ENCODE measurements at places on chromosomes 2 and 18. TPM values are rescaled to one million over a fixed set of nuclear protein-coding genes. Genes with fewer than 3 reads are reported as not detected.

GRCh38 chr18:63928331-63928730, 20.6 kb downstream of the SERPINB10 start:
- no peaks in the 10 kb centered on the region for H3K4me1 ChIP-seq
- no peak for DNase-seq
- H3K27me3 ChIP-seq: no peaks in the 10 kb centered on the region
- H3K27ac ChIP-seq: no peak overlapping the region
- no peak overlapping the region for H3K4me3 ChIP-seq

The SLC9A4 gene
- 0.04 TPM for total RNA-seq

The CCDC121 gene
- 3.3 TPM for total RNA-seq

DNA sequence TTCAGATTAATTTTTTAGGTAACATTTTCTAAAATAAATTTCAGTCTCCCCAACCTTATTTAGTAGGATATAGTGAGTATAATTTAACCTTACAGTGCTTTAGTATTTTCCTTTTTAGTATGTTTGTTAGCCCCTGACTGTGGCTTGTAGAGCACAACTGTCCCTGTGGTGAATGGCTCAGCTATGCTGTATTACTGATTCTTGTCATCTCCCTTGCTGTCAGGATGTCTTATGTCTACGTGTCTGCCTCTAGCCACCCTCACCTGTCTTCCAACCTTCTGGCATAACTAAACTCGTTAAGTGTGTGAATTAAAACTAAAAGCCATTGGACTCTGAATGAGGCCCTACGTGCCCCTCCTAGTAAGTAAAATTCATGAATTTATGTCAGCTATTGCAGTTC, 18.4 kb downstream of the MRPS9 start:
- H3K27ac ChIP-seq: peak overlapping the region; percentile 3
- H3K4me3 ChIP-seq: no peak overlapping the region
- DNase-seq: no peak
- H3K36me3 ChIP-seq: peaks cover 14% of the 10 kb centered on the region
- H3K4me1 ChIP-seq: peaks cover 6% of the 10 kb centered on the region

DNA sequence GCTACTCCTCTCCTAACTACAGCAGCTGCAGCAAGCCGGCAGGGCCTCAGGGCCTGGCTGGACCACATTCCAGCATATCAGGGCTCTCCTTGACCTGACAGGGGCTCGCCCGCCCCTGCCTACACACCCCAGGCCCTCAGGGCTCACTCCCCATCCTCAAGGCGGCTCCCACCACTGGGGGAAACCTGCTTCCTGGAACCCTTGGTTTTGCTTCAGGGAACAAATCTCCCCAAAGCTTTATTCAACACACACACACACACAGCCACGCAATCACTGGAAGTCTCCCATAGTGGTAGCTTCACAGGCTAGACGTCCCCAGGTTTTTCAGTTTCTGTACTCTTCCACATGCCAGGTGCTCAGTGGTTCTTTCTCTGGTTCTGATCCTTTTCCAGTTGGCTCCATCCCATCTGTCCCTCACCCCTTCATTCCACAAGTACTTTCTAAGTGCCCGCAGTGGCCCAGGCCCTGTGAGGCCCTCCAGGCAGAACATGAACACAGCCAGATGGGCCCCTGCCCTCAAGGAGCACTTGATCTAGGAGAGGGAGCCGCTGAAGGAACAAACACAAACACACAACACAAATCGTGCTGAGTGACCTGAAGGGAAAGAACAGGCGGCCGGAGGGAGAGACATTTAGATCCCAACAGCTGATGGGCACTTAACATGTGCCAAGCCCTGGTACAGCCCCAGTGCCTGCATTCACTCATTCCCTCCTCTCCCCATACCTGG, 51.1 kb downstream of the TNS1 start:
- no peaks in the 10 kb centered on the region for H3K4me1 ChIP-seq
- no peak overlapping the region for H3K4me3 ChIP-seq
- no peaks in the 10 kb centered on the region for H3K27me3 ChIP-seq
- H3K27ac ChIP-seq: no peak overlapping the region
- no peak for DNase-seq
- H3K36me3 ChIP-seq: no peaks in the 10 kb centered on the region

GRCh38 chr18:45652303-45653080, 37.2 kb downstream of the SLC14A2 start:
- H3K4me3 ChIP-seq: no peak overlapping the region
- DNase-seq: no peak
- no peak overlapping the region for H3K27ac ChIP-seq

GRCh38 chr2:159863526-159864160, 65.6 kb upstream of the CD302 start:
- H3K4me1 ChIP-seq: no peaks in the 10 kb centered on the region
- no peaks in the 10 kb centered on the region for H3K27me3 ChIP-seq
- no peak overlapping the region for H3K27ac ChIP-seq
- no peak for DNase-seq
- H3K36me3 ChIP-seq: no peaks in the 10 kb centered on the region

DNA sequence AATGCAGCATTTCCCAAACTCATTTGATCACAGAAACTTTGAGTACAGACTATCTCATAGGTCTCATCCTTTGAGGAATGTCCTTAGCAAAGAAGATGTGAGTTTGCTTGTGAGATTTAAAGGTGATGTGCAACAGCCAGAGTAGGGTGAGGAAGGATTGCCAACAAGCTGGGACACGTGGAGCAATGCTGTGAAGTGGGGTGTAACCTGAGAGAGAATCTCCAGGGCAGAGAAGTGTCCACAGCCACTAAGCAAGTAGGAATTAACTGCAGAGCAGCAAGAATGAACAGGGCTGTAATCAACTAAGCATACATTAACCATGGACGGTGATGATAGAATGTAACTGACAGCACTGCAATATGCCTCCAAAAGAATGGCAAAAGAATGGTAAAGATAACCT, 469.9 kb upstream of the NRP2 start:
- DNase-seq: no peak
- H3K36me3 ChIP-seq: no peaks in the 10 kb centered on the region
- no peak overlapping the region for H3K4me3 ChIP-seq
- H3K27me3 ChIP-seq: no peaks in the 10 kb centered on the region

The PMS1 gene
- 24.7 TPM for total RNA-seq

DNA sequence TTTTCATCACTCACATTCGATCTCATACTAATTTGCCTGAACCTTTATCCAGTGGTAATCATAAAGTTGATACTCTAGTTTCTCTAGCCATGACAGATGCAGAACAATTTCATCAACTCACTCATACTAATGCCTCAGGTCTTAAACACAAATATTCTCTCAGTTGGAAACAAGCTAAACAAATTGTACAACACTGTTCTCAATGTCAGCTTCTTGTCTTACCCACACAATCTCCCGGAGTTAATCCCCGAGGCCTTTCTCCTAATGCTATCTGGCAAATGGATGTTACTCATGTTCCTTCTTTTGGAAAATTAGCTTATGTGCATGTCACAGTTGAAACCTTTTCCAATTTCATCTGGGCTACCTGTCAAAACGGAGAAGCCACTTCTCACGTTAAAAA, 11.5 kb upstream of the CNOT11 start:
- no peaks in the 10 kb centered on the region for H3K36me3 ChIP-seq
- no peak for DNase-seq
- no peaks in the 10 kb centered on the region for H3K27me3 ChIP-seq
- H3K27ac ChIP-seq: no peak overlapping the region
- no peaks in the 10 kb centered on the region for H3K4me1 ChIP-seq

DNA sequence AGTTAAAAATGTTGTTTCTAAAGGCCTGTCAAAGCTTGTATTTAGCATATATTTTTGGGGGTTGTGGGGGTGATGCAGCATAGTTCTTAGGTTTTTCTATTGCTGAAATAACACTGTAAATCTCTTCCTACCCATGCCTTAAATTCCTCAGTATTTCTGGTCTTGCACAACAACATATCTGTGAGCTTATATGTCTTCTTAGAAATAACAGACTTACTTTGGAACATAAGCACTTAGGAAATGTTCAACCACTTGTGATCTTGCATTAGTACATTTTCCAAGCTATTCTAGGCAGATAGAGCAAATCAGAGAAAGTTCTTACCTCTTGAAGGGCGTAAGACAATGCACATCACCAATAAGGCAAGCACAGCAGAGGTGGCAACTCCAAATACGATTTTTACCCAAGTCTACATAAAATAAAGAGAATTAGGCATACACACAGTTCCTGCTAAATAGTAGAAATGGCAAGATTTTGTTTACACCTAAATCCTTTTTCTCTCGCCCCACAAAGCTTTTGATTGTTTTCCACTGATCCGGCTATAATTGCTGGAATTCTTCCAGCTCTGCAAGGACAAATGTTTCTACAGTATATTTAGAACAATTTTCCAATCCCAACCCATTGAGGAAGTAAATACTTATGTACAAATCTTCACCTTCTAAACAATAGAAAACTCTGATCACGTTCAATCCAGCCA, 512 bp downstream of the FAP start:
- H3K4me1 ChIP-seq: no peaks in the 10 kb centered on the region
- H3K27me3 ChIP-seq: no peaks in the 10 kb centered on the region
- no peak overlapping the region for H3K4me3 ChIP-seq
- H3K27ac ChIP-seq: no peak overlapping the region
- no peaks in the 10 kb centered on the region for H3K36me3 ChIP-seq

The IL1RL1 gene
- total RNA-seq: 0.44 TPM

The NRP2 gene
- total RNA-seq: 0.13 TPM

DNA sequence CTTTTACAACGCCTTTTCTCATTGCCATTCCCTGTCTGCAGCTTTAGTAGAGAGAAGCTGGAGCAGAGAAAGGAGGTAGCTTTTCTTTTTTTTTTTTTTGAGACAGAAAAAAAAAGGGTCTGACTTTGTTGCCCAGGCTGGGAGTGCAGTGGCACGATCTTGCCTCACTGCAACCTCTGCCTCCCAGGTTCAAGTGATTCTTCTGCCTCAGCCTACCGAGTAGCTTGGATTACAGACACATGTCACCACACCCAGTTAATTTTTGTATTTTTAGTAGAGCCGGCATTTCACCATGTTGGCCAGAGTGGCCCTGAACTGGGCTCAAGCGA, 25.0 kb upstream of the ACSL3 start:
- no peaks in the 10 kb centered on the region for H3K27me3 ChIP-seq
- no peak for DNase-seq
- H3K4me1 ChIP-seq: peaks cover under 1% of the 10 kb centered on the region

- no peaks in the 10 kb centered on the region for H3K36me3 ChIP-seq
- H3K27me3 ChIP-seq: no peaks in the 10 kb centered on the region
- H3K4me3 ChIP-seq: no peak overlapping the region
- H3K27ac ChIP-seq: no peak overlapping the region
- no peak for DNase-seq
Measured at GRCh38 chr2:163734401-163734800, 1.4 kb downstream of the FIGN start.

- no peak overlapping the region for H3K27ac ChIP-seq
- peak; percentile 41 for DNase-seq
- H3K4me1 ChIP-seq: no peaks in the 10 kb centered on the region
Measured at GRCh38 chr2:72770879-72771461, 54.9 kb downstream of the EXOC6B start.

The LRATD1 gene
- total RNA-seq: 7.3 TPM

GRCh38 chr2:64453770-64454385, at the start of gene LGALSL:
Gene LGALSL, plus strand, starts transcription at chr2:64454162. Its CDS starts 384 bp downstream, at chr2:64454546.
- no peaks in the 10 kb centered on the region for H3K36me3 ChIP-seq
- peaks cover 11% of the 10 kb centered on the region for H3K27me3 ChIP-seq
- H3K4me1 ChIP-seq: no peaks in the 10 kb centered on the region
- no peak within 1 kb of the TSS for H3K27ac ChIP-seq
- H3K4me3 ChIP-seq: peak within 1 kb of the TSS; percentile 42

DNA sequence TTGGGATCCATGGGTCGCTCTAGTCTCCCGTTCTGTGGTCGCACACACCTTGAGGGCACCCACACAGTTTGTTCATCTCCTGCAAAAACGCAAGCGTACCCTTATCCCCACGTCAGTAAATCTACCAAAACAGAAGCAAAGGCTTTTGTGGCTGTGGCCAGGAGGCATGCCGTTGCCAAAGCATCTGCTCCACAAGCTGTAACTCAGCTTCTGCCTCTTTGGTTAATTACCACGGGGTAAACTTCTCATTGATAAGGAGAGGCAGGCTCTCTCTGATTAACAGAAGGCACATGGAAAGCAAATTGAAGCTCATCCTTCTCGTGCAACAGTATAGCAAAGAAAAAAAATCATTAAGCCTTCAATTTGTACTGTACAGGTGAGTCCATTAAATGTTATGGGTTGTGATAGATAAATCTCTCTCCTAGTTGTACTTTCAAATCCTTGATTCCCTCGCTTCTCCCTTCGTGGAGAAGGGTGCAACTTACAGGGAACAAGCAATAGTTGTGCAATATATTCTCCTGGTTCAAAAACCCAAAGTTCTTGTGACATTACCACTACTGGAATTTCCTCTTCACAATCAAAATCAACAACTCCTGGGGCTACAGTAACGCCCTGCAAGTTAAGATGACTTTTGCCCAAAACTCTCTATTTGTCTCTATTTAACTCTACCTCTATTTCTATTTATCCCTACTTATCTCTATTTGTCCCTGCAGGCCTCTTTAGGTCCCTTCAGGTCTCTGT, 10.3 kb downstream of the PECR start:
- no peak overlapping the region for H3K27ac ChIP-seq
- no peaks in the 10 kb centered on the region for H3K36me3 ChIP-seq
- H3K4me3 ChIP-seq: no peak overlapping the region
- H3K27me3 ChIP-seq: no peaks in the 10 kb centered on the region
- no peaks in the 10 kb centered on the region for H3K4me1 ChIP-seq
- DNase-seq: no peak

GRCh38 chr18:27378431-27379095, 193.5 kb upstream of the CHST9 start:
- DNase-seq: no peak
- no peaks in the 10 kb centered on the region for H3K36me3 ChIP-seq
- H3K27me3 ChIP-seq: no peaks in the 10 kb centered on the region
- no peak overlapping the region for H3K4me3 ChIP-seq

The UCN gene
- total RNA-seq: 2.2 TPM

The PDCD1 gene
- total RNA-seq: 1.0 TPM

GRCh38 chr2:150690261-150690660, 202.8 kb upstream of the RND3 start:
- DNase-seq: no peak
- H3K4me3 ChIP-seq: no peak overlapping the region
- no peaks in the 10 kb centered on the region for H3K27me3 ChIP-seq
- H3K4me1 ChIP-seq: no peaks in the 10 kb centered on the region

DNA sequence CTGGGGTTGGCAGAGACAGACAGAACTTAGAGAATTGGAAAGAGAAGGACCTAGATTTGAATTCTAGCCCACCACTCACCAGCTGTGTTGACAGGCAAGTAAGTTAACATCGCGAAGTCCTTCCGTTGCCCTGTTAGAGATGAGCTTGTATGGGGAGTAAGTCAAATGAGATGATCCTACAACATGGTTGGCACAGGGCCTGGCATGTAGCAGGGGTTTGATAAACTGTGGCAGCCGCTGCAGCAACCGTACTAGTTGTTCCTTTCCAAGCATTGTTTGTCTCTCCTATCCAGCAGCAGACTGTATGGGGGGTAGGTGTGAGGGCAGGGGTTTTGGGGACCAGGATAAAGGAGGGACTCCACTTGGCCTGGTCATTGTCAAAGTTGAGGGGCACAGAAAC, 16.0 kb downstream of the TET3 start:
- H3K4me1 ChIP-seq: peaks cover 35% of the 10 kb centered on the region
- peaks cover 4% of the 10 kb centered on the region for H3K36me3 ChIP-seq
- H3K27me3 ChIP-seq: no peaks in the 10 kb centered on the region
- H3K4me3 ChIP-seq: no peak overlapping the region
- H3K27ac ChIP-seq: no peak overlapping the region
- no peak for DNase-seq

Measured in K562 (cell line).